ENCODE measurements at places on chromosomes 3 and 15.

DNA sequence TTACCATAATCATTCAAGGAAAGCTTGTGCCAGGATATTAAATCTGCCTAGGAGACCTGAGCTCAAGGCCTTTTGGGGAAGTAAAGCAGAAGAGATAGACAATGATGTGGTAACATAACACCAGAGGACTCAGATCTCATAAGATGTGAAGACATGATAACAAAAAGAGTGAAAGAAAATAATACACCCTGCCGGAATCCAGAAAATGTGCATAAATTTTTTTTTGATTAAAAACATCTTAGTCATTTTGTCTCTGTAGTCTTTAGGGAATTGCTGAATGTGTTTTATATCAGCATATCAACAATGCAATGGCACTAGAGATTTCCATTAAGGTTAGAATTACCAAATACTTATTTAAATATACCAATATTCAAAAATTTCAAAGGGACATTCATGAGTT is 326.8 kb upstream of the ROBO1 start:
- DNase-seq, result no peak

- no peak for DNase-seq
Observed at GRCh38 chr3:47910777-47911440, 105.3 kb downstream of the MAP4 start.

DNA sequence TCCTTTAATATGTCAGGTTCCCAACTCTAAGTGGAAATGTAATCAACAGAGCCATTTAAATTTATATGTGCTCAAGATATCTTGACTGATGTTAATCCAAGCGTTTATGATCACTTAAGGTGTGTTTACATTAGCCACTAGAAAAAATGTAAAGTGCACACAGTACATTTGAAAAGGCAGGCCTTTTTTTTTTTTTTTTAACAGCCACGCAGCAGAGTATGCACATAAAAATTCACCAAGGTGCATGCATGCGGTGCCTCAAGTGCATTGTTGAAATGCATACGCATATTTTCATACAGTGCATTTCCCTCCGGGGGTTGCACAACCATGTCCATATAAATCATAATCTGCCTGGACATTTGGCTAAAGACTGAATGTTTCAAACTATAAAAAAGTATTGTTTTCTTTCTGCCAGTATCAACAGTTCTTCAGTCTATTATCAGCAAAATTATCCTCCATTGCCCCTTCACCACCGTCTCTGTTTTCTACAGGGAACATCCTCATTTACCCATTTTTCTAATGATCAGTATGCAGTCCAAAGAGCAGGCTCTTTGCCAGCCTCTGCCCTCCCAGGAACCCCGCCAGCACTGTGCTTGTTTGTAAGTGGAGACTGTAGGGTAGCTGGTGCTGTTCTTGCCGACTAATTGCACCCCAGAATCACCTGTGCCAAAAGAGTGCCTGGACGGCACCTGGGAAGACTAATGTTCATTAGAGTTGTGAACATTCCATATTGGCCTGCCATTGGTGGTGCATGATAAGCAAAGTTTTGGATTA is 611.2 kb upstream of the CFAP20DC start:
- no peak for DNase-seq

GRCh38 chr15:90539789-90540188 is 10.1 kb downstream of the CRTC3 start:
- DNase-seq, result no peak

GRCh38 chr15:54506977-54507524 is 528.8 kb downstream of the UNC13C start:
- DNase-seq, result no peak

DNA sequence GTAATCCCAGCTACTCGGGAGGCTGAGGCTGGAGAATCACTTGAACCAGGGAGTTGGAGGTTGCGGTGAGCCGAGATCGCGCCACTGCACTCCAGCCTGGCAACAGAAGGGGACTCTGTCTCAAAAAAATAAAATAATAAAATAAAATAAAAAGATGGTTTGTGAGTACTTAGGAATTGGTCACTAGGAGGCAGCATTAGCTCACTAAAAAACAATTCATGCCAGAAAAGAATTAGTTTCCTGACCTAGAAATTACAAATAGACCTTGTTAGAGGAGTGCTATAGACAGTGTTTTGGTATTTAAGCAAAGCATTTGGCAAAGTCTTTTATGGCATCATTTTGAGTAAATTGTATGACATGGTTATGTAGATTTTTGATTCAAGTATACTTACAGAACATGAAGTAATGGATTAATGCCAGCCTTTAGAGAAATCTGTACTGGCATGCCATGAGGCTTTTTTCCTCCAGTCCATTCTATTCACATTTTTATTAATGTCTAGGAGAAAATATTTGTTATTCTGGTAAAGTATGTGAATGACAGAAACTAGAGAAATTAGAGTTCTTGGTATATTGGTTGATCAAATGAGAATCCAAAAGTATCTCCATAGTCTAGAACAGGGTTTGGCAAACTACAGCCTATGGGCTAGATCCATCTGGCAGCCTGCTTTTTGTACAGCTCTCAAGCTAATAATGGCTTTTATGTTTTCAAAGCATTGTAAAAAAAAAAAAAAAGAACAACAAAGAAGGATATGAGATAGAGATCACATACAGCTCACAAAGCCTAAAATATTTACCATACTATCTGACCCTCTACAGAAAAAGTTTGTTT is 81.6 kb downstream of the LRRC49 start:
- peak; percentile 34 for DNase-seq

- DNase-seq, result no peak
Observed at GRCh38 chr15:78052545-78052944, 25.0 kb downstream of the TBC1D2B start.

- no peak for DNase-seq
Observed at GRCh38 chr3:151878465-151878864, 5.0 kb downstream of the SUCNR1 start.

- DNase-seq, result no peak
Observed at GRCh38 chr3:128277378-128278069, 124.2 kb downstream of the EEFSEC start.

DNA sequence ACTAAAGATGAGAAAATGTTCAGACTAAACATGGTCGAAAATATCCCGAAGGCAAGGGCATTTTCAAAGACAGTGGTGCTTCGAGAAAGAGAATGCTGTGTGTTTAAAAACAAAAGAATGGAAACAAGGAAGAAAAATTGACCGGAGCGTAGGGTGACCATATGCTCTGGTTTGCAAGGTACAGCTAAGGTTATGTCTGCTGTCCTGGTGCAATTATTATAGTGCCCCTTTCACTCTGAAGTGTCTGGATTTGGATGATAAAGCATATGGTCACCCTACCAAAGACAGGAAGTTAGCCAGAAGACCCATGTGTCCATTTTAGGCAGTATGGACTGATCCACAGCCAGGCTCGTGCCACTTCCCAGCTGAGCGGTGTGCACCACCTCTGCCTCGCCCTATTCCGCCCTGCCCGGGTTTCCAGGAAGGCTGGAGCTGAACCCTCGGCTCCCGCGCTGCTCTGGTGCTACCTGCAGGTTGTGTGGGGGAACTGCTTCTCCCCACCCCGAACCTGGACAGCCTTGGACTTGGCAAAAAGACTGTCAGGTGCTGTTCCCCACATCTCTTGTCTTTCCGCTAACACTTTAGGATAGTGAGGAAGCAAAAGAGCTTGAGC is 25.2 kb downstream of the GOLGA6D start:
- DNase-seq, result peak; percentile 15

DNA sequence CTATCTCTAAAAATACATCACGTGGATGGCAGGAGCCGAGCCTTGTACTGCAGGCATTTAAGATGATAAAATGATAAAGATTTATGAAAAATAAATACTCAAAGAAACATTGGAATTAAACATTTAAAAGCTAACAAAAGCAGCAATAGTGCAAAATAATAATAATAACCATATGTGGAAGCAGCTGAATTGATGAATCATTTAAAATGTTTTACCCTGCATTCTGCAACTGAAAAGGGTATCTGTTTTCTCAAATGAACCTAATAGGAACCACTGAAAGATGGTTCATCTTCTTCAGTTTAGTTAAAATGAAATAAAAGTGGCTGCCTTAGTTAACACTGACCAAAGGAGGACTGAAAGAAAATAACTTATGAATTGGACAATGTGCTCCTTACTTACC is 436.1 kb downstream of the TUSC7 start:
- no peak for DNase-seq

GRCh38 chr15:57213862-57214261 is 162.4 kb upstream of the CGNL1 start:
- no peak for DNase-seq

DNA sequence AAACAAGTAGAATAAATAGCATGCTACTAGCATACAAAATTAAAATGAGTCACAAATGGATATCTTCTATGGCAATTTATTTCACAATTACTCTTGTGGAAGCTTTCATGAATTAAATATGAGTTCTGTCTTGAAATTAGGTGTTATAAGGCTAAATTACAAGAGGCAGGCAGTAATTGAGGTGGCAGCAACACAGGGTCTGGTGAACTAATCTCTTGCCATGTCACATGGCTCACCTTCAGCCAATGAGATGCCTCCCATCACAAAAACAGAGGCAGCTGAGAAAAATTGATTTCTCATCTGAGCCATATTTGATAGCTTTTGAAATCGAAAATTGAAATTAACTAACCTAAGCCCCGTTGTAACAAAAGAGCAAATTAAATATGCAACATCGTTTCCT is 268.8 kb downstream of the NR2F2 start:
- no peak for DNase-seq

DNA sequence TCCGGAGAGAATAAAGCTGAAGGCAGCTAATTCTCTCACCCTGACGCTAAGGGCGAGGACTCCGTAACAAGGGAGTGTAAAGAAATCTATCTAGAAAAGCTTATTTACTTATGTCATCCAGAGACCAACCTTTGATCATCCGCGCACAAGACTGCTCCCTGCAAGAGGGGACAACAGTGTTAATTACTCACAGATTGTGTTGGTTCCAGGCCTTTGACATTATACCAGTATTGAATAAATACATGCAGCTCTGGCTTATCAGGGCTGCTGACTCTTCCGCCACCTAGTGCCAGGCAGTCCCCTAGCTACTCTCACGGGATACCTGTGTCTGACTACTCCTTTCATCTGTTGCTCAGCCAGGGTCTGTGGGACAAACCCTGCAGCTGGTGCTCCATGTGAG is 211.7 kb downstream of the DTWD1 start:
- no peak for DNase-seq

DNA sequence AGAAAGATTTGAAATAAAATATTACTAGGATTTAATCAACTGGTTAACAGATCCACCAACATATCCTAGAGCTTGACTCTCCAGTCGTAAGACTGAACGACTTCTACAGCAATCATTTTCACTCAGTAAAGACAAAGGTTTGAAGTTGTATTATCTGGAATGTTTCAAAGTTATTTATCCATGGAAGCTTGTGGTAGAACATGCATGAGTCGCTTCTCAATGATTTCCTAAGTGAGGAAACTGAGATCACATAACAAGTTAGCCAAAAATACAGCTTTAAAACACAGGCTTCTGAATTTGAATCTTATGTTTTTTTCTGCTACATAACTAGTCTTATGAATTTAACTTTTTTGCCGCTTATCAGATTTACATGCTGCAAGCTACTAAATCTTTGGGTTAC is 241.8 kb downstream of the FOXP1 start:
- no peak for DNase-seq

- DNase-seq, result no peak
Observed at GRCh38 chr3:37096975-37097374, 77.4 kb downstream of the LRRFIP2 start.

GRCh38 chr3:30544812-30545211 is 61.6 kb upstream of the TGFBR2 start:
- no peak for DNase-seq

- DNase-seq, result no peak
Observed at GRCh38 chr3:86790884-86791549, 199.9 kb downstream of the VGLL3 start.

- peak; percentile 60 for DNase-seq
Observed at GRCh38 chr15:31437686-31438085, 111.1 kb downstream of the KLF13 start.

DNA sequence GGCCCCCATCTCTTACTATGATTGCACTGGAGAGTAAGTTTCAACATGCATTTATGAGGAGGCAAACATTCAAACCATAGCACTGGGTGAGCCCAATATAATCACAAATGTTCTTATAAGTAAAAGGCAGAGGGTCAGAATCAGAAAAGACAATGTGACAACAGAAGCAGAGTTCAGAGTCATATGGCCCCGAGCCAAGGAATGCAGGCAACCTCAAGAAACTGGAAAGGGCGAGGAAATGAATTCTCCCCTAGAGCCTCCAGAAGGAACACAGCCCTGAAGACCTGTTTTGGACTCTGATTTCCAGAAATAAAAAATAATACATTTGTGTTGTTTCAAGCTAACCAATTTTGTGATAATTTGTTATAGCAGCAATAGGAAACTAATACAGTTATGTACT is 81.3 kb upstream of the ABI3BP start:
- DNase-seq, result no peak

GRCh38 chr3:65641045-65641444 is 397.7 kb downstream of the MAGI1 start:
- DNase-seq, result no peak

DNA sequence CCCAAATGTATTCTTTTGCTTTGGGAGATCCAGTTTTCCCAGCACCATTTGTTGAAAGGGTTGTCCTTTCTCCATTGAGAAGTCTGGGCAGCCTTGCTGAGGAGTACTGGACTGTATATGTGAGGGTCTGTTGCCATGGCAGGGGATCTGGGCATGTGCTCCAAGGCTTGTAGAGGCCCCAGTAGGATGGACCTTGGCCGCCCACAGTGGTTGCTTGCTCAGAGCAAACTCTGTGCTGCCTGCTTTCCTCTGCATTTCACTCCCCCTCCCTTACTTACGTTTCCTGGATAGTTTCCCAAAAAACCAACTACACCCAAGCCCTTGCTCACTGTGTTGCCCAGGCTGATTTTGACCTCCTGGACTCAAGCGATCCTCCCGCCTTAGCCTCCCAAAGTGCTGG is 97.2 kb upstream of the PRR23E start:
- DNase-seq, result no peak

- DNase-seq, result no peak
Observed at GRCh38 chr3:116994351-116994879, 284.8 kb downstream of the TUSC7 start.

DNA sequence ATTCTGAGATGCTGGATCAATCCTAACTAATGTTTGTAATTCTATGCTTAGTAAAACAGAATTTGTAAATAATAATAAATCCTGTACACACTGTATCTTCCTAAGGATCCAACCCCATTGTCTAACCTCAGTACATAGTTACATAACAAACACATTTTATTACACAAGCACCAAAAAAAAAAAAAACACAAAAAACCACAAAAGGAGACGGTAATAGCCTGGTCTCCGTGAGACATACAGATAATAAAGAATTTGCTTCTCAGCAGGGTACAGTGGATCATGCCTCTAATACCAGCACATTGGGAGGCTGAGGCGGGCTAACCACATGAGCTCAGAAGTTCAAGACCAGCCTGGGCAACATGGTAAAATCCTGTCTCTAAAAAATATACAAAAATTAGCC is 558.7 kb downstream of the MAGI1 start:
- DNase-seq, result no peak

DNA sequence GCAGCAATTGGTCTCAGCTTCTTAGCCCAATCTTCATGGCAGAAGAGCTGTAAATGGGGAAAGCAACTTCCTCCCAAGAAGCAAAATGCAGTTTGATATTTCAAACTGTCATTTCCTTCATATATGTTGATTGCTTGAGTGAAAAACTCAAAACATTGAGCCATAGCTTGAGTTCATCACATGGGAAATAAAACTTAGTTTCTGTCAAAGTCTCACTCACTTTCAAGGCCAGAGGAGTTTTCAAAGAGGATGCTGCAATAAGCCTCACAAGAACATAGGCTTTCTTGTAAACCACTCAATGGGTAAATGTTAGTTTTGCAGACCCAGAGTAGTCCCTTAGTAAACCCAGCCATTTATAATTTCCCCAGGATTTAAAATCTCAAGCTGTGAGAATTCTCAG is 29.1 kb upstream of the SUCLG2 start:
- DNase-seq, result peak; percentile 48

GRCh38 chr3:186219211-186219638 is 110.3 kb upstream of the ETV5 start:
- DNase-seq, result no peak

Data from GM06990 (cell line).